ENCODE measurements at places on chromosomes 3 and 15.
A peak's percentile ranks its signal among the peaks of the same experiment; 100 is the strongest.

DNA sequence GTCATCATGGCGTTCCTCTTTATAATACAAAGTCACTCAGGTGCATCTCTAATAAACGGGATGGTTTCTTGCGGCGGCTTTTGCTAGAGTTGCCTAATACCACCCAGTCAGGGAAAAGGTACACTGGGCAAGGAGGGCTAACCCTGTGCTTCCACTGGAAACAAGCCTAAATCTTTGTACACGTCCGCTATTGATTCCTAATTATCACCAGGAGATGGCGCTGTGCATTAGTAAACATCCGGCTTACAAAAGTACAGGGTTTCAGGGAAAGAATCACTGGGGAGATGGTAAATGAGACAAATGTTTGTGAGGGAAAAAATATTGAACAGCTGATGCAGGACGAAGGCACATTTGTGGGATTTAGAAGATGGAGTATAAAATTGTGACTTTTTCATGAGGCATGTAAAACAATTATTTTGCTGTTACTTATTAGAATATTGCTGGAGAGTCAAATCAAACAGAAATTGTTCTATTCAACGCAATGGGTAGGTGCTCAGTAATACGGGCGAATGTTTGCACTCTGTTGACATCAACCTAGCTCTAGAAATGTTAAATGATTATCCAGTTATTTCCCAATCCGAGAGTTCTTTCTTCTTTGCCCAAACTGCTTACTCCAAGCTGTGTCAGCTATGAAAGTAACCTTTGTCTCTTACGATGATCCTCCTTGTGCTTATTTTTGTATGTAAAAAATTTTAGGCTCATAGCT lies 50.6 kb downstream of the GMNC start:
- DNase-seq: no peak

- no peak for DNase-seq
Measured at GRCh38 chr3:6039971-6040370, 820.9 kb upstream of the GRM7 start.

DNA sequence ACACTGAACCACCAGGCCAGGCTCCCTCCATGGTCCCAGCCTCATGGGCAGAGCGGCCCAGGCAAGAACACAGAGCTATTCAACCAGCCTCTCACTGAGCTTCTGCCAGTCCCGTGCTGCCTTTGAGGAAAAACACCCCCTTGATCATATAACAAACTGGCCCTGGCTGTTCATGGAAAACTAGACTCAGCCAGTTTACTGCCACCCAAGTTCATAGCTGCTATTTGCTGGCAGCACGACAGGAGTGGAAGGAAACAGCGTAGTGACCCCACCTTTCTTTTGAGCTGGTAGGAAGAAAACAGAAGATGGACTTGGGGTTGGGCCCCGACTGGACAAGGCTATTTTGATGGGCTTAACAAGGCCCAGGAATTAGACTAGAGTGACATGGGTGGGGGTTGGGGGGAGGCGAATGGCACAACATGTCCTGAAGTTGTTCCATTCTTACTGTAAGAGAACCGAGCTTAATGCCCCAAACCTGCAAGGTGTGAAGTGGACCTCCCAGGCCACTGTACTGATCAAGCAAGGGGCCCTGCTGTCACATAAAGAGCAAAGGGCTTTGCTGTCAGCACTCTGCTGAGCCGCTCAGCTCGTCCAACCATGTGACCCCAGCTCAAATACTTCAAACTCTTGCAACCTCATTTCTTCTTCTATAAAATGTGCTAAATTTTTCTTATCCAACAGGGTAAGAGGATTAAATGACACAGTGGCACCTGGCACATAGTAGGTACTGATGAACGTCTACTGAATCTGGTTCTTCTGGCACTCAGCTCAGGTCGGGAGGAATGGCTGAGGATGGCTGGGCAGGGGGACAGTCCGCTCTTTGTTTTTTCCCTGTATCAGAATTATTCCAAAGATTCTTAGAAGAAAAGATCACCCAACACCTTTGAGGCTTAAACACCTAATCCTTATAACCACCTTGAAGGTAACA lies 1.6 kb downstream of the FBXL22 start:
- DNase-seq: no peak

- DNase-seq: no peak
Measured at GRCh38 chr3:190302212-190302867, 19.9 kb downstream of the CLDN1 start.

GRCh38 chr3:179451265-179452175 lies at the start of gene GNB4:
Gene GNB4, minus strand, starts transcription at chr3:179451470. Its CDS starts 25,270 bp downstream, at chr3:179426200.
- DNase-seq: peak; percentile 35

DNA sequence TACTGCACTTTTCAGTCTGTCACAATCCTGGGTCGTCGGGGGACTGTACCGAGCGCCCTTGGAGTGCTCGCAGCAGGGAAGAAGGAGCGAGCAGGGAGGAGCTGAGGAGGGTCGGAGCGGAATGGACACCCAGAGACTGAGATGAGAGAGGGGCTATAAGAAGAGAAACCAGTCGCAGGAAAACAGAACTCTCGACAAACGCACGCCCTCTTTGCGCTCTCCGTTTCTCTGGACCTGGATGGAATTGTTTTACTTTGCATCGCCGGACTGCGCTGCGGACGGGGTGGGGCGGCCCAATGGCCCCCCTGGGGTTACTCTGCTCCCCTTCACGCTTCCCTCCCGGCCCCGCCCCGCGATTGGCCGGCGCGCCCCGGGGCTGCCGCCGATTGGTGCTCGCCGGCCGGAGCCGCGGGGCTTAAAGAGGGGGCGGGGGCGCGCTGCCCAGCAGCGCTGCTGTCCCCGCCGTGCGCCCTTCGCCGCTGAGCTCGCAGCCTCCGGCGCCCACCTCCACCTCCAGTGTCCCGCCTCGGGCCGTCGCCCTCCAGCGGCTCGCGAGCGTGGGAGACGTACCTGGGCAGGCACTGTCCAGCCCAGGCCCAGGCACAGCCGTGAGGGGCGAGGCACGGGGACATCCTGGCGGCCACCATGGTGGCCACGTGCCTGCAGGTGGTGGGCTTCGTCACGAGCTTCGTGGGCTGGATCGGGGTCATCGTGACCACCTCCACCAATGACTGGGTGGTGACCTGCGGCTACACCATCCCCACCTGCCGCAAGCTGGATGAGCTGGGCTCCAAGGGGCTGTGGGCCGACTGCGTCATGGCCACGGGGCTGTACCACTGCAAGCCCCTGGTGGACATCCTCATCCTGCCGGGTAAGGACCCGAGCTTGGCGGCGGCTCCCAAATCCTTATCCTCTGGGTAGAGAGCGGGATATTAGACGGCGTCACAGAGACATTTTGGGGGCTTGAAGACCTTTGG lies at the start of gene CLDN11:
Gene CLDN11, plus strand, starts transcription at position 447 of the 977 bp plus-strand sequence. Its CDS starts 199 bp downstream, at position 646.
- DNase-seq: no peak

- DNase-seq: no peak
Measured at GRCh38 chr3:51997172-51997571, 1.5 kb upstream of the RPL29 start.

GRCh38 chr3:63809607-63810006 lies 9.5 kb upstream of the C3orf49 start:
- DNase-seq: no peak

DNA sequence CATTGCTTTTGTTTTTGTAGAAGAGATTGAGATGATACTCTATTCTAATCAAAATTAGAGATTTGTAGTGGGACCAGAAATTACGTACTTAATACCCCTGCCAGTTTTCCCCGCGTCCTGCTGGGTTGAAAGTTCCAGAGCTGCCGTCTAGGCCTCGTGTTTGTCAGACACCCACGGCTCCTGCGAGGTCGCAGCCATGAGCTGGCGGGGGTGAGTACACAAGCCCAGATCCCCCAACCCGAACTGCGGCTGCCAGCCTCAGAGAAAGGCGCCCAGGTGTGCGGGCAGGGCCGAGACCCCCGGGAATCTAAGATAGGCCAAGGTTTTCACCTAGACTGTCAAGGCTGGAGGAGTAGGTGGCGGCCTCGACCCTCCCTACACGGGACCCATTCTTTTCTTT lies 26.3 kb downstream of the GPR160 start:
- DNase-seq: no peak

DNA sequence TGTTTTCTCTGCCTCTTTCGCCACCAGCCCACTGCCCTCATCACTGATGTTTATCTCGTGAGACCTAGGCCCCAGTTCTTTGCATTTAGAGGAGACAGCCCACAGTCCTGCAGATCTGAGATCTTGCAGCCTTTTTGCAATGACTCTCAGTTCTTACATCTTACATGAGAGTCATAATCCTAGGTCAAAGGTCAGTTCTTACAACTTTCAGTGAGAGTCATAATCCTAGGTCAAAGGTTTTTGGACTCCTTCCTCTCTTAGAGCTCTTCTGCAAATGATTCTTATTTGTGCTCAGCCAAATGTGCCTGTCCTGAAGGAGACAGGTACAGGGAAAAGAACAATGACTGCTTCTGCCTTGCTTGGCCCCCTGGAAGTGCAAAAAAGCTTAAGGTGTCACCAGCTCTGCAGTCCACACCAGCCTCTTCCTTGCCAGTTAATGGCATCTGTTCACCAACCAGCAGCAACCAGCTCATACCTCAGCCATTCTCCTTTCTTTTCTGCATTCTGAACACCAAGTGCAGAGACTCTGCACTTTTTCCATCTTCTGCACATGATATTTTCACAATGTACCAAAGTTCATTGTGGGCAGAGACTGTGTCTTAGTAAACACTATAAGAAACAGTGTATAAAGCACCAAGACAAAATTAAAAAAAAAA lies 67.1 kb downstream of the ABHD5 start:
- DNase-seq: no peak

GRCh38 chr3:15313461-15313860 lies 18.9 kb downstream of the SH3BP5 start:
- DNase-seq: no peak

DNA sequence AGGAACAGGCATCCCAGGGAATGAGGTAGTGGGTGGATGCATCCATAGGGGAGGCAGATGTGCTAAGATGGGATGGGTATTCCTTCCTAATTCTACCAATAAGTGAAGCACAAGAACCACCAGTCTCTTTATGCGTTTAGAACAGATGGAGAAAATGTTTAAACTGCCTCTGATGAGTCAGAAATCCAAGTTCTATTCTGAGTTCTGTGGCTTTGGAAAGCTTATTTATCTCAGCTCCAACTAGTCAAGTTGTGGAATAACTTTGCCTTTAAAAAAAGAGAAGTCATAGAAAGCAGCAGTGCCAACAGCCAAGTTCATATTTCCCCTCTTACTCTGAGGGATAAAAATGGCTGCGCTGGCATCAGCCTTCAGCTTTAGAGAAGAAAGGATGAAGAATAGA lies 761.7 kb downstream of the IGSF11 start:
- DNase-seq: no peak

- no peak for DNase-seq
Measured at GRCh38 chr3:171748064-171748924, 62.0 kb downstream of the PLD1 start.

DNA sequence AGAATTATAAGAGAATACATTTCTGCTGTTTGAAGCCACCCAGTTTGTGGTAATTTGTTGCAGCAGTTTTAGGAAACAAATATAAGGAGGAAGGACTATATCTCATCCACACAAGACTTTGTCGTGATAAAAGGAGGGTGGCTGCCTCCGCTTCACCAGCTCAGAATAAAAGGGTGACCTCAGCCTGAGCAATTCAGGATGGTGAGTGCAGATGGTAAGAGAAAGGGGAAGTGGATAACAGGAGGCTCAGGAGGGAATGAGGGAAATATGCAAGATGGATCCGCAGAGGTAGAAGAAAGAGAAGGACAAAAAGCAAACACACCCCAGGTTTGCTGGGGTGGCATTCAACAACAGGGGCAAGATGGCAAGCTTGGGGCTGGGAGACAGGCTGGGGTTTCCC lies 108.1 kb upstream of the TNFAIP8L3 start:
- DNase-seq: no peak

DNA sequence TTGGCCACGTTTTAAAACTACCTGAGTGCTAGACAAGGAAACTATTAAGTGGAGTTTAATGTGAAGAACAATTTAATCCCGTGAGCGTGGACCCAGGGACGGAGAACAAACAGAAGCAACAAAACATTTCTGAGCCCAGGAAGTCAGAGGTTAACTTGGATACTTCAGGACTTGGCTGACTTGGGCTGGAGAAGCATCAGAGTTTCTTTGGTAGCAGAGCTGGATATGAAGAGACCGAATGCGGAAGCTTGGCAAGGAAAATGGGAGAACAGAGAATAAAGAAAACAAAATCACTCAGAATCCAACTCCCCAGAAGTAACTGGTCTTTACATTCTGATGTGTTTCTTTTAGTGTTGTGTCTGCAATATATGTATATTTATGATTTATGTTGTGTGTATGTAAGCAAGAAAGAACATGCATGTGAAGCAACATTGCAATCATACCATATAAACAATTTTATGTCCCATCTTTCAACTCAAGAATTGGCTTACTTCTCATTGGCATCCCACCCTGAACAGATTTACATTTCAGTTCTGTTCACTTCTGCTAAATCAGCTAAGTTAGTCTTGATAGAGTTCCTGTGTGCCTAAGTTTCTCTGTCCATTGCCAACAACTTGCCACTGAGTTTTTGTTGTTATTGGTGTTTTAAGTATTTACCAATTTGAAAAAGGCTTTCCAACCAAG lies 17.2 kb upstream of the PLOD2 start:
- no peak for DNase-seq

- no peak for DNase-seq
Measured at GRCh38 chr3:177725165-177725564, 527.9 kb upstream of the TBL1XR1 start.

DNA sequence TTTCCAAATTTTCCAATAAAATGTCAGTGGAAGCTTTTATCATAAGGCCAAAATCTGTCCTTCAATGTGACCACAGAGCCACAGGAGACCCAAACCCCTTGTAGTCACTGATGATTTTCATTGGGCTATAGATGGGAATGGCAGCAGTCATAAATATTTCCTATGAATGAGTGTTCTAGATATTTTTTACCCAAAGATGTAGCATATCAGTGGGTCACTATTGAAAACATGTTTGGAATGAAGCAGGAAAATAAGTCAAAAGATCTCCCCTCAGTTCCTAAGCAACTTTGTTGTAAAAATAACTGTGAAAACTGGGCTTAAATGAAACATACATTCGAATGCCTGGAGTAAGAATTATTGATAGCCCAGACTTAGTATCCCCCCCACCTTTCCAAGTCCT lies 49.0 kb downstream of the NKIRAS1 start:
- DNase-seq: no peak

DNA sequence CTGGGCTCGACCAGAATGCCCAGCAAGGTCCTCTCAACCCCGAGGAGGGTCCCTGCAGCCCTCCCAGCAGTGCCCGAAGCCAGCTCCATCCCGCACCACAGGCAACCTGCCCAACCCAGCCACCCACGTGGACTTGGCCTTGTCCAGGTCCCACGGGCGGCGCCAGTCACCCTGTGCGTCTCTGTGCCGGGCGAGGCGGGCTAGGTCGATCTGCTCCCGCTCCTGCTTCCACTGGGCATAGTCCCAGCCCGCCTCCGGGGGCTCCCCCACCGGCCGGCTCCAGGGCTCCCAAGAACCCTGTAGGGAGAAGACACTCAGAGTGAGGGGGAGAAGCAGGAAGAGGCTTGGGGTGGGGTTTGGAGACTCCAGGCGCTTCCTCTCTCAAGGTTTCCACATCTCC lies 3.1 kb downstream of the CCDC9B start:
- no peak for DNase-seq

All from activated naive CD4-positive, alpha-beta T cell treated with Interleukin-2 at 50 U/mL for 16 hours (primary cell).